Mesothelial cell of epicardium (in vitro differentiated cells): ENCODE measurements at places on chromosomes 16 and 17. TPM values are rescaled to one million over a fixed set of nuclear protein-coding genes. Genes with fewer than 3 reads are reported as not detected.

The RAC3 gene
- 32.6 to 34.6 TPM (median 33.6 TPM) in 3 replicates for total RNA-seq

The GALNS gene
- total RNA-seq, result 41.3 to 44.7 TPM (median 42.4 TPM) in 3 replicates

The OTOP3 gene
- not detected in 3 replicates for total RNA-seq

The KRT40 gene
- 0.16 TPM in 1 of 3 replicates, not detected in the others for total RNA-seq

The NHERF2 gene
- 48.1 to 55.1 TPM (median 51.3 TPM) in 3 replicates for total RNA-seq

The EFCAB13 gene
- total RNA-seq, result 4.3 to 5.7 TPM (median 4.8 TPM) in 3 replicates

The KRT12 gene
- total RNA-seq, result not detected in 3 replicates

The RASL10B gene
- 19.3 to 20.5 TPM (median 20.1 TPM) in 3 replicates for total RNA-seq

The HSF5 gene
- total RNA-seq, result 0.05 to 0.09 TPM in 2 of 3 replicates, not detected in the other

The TEKT5 gene
- total RNA-seq, result 0.64 to 1.1 TPM (median 1.0 TPM) in 3 replicates

The SLC13A2 gene
- total RNA-seq, result not detected in 3 replicates

The EFCAB5 gene
- total RNA-seq, result 0.52 to 0.80 TPM (median 0.58 TPM) in 3 replicates

The ABAT gene
- 20.7 to 21.6 TPM (median 21.4 TPM) in 3 replicates for total RNA-seq

The SLC5A10 gene
- total RNA-seq, result 0.14 to 0.25 TPM (median 0.24 TPM) in 3 replicates

The HS3ST4 gene
- total RNA-seq, result 11.1 to 13.4 TPM (median 12.6 TPM) in 3 replicates

The ITPRIPL2 gene
- total RNA-seq, result 39.2 to 40.0 TPM (median 39.3 TPM) in 3 replicates

The UTS2R gene
- 6.1 to 7.6 TPM (median 6.5 TPM) in 3 replicates for total RNA-seq

The EPN3 gene
- total RNA-seq, result 14.2 to 15.1 TPM (median 14.7 TPM) in 3 replicates
